HFFc6 (cell line): ENCODE measurements at places on chromosomes 13 and 19. TPM values are rescaled to one million over a fixed set of nuclear protein-coding genes. Genes with fewer than 3 reads are reported as not detected.

The ZNF90 gene
- total RNA-seq = 0.52 and 1.1 TPM in 2 replicates

The WBP4 gene
- total RNA-seq = 12.1 to 15.7 TPM (median 14.6 TPM) in 3 replicates

The POLRMT gene
- 33.0 to 44.2 TPM (median 33.8 TPM) in 3 replicates for total RNA-seq

The ZNF229 gene
- total RNA-seq = 5.3 to 8.3 TPM (median 7.1 TPM) in 3 replicates

The CYP4F8 gene
- total RNA-seq = not detected in 3 replicates

The CRX gene
- not detected in 2 replicates for total RNA-seq

The PCDH9 gene
- total RNA-seq = 2.1 to 5.9 TPM (median 5.2 TPM) in 3 replicates

The PRR36 gene
- total RNA-seq = 0.07 TPM in 1 of 3 replicates, not detected in the others

The ZNF792 gene
- total RNA-seq = 2.7 to 3.2 TPM (median 3.0 TPM) in 3 replicates

The TMEM86B gene
- total RNA-seq = 1.6 to 2.2 TPM (median 1.9 TPM) in 3 replicates

- H3K27me3 ChIP-seq = no peaks in the 10 kb centered on the region; the same call in 1 of the 2 replicates
- H3K36me3 ChIP-seq = peaks cover 11% of the 10 kb centered on the region
- peaks cover 52% of the 10 kb centered on the region for H3K4me1 ChIP-seq
- H3K27ac ChIP-seq = peak overlapping the region; percentile 52
These were observed 6.4 kb downstream of the MYO9B start for GRCh38 chr19:17081672-17082630.

- no peak for DNase-seq
- H3K27me3 ChIP-seq = peaks cover 2% of the 10 kb centered on the region; the same call in 1 of the 2 replicates
- no peak overlapping the region for H3K4me3 ChIP-seq
- H3K36me3 ChIP-seq = no peaks in the 10 kb centered on the region
- peaks cover 11% of the 10 kb centered on the region for H3K4me1 ChIP-seq
- H3K27ac ChIP-seq = no peak overlapping the region
These were observed 15.3 kb downstream of the GNA11 start for GRCh38 chr19:3109491-3109890.

DNA sequence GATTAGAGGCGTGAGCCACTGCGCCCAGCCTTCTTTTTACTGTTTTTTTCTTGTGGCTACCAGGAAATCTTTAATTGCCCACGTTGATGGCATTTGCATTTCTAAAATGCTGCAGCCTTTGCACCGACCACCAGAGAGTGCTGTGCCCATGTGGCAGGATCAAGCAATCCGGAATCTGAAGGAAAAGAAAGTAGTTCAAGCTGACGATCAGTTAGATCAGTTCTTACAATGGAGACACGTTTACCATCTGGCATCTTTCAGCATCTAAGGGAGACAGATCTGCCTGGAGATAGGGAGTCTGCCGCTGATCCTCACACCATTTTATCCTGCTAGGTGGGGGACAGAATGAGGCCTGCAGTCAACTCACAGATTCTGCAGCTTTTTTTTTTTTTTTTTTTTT is 19.9 kb downstream of the TINCR start:
- no peaks in the 10 kb centered on the region for H3K36me3 ChIP-seq
- H3K4me3 ChIP-seq = no peak overlapping the region
- H3K27ac ChIP-seq = no peak overlapping the region

GRCh38 chr13:84606616-84607015 is 724.3 kb upstream of the SLITRK1 start:
- no peak for DNase-seq
- no peaks in the 10 kb centered on the region; the same call in 1 of the 2 replicates for H3K36me3 ChIP-seq

GRCh38 chr13:20501120-20501519 is 24.5 kb downstream of the CRYL1 start:
- no peaks in the 10 kb centered on the region for H3K27me3 ChIP-seq
- peaks cover 20% of the 10 kb centered on the region; the same call in 1 of the 2 replicates for H3K36me3 ChIP-seq

DNA sequence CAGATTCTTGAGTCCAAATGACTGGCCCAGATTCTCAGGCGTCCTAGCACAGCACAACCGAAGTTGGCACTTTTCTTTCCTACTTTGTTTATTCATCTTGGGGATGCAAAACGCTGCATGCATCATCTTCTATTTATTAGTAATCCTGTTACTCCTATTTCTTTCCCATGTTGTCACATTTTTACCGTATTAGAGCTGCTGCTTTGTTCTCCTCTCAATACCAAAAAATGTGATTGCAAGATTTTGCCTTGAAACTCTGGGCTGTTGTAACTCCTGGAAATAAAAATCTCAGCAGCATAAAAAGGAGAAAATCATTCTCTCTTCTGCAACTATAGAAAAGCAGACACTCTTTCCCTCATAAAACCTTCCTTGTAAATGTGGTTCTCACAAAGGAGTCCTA is 12.9 kb upstream of the IGSF23 start:
- peaks cover 27% of the 10 kb centered on the region for H3K4me1 ChIP-seq
- no peaks in the 10 kb centered on the region for H3K36me3 ChIP-seq
- no peak overlapping the region for H3K27ac ChIP-seq
- no peak for DNase-seq
- H3K27me3 ChIP-seq = peaks cover 8% of the 10 kb centered on the region

DNA sequence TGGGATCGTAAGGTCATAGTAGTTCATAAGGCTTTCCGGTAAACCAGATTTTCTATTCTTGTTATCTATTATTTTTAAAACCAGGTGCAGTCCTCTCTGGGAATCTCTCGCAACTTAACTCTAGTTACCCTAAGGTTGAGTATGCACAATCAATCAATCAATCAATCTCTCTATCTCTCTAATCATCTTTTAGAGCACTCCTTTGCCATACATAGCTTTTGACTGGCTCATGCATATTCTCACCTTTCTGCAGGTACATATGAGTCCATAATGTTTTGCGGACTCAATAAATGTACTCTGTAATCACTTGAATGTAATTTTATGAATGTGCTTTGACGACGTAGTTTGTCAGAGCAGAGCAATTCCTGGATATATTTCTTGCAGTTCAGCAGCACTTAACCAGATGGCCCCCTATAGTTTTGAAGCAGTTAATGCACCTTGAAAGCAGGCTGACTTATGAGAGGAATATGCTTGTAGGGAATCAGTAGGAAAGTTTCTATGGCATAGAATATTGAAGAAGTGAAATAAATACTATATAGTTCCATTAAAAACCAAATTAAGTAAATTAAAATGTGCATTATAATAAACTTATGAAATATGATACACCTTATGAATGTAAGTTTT is 524.7 kb downstream of the GPC5 start:
- no peak overlapping the region for H3K4me3 ChIP-seq
- H3K27ac ChIP-seq = no peak overlapping the region
- H3K4me1 ChIP-seq = no peaks in the 10 kb centered on the region
- H3K36me3 ChIP-seq = no peaks in the 10 kb centered on the region
- DNase-seq = no peak

GRCh38 chr13:99797691-99798090 is 173.9 kb downstream of the ZIC5 start:
- no peak overlapping the region for H3K4me3 ChIP-seq
- no peaks in the 10 kb centered on the region for H3K27me3 ChIP-seq
- H3K36me3 ChIP-seq = no peaks in the 10 kb centered on the region
- H3K27ac ChIP-seq = no peak overlapping the region
- DNase-seq = no peak

- H3K4me3 ChIP-seq = no peak overlapping the region
- no peaks in the 10 kb centered on the region for H3K27me3 ChIP-seq
- peaks cover 42% of the 10 kb centered on the region for H3K4me1 ChIP-seq
- DNase-seq = no peak
- no peak overlapping the region; the same call in 1 of the 2 replicates for H3K27ac ChIP-seq
These were observed 2749.5 kb downstream of the PCDH9 start for GRCh38 chr13:64480672-64481071.

- DNase-seq = no peak
- peaks cover 42% of the 10 kb centered on the region for H3K4me1 ChIP-seq
- H3K27me3 ChIP-seq = peaks cover 17% of the 10 kb centered on the region
- H3K27ac ChIP-seq = no peak overlapping the region
- H3K4me3 ChIP-seq = no peak overlapping the region
These were observed 71.4 kb downstream of the RASA3 start for GRCh38 chr13:114061047-114061446.

DNA sequence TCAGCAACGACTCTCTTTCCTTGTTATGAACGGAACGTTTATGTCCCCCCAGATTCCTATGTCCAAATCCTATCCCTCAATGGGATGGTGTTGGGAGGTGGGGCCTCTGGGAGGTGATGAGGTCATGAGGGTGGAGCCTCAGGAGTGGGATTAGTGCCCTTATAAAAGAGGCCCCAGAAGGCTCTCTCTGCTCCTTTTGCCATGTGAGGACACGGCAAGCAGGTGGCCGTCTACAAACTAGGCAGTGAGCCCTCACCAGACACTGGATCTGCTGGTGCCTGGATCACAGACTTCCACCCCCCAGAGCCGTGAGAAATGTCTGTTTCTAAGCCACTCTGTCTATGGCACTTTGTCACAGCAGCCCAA is 53.2 kb downstream of the EPS15L1 start:
- H3K4me3 ChIP-seq = no peak overlapping the region
- H3K4me1 ChIP-seq = peaks cover 5% of the 10 kb centered on the region; the same call in 1 of the 2 replicates
- no peak overlapping the region for H3K27ac ChIP-seq
- H3K36me3 ChIP-seq = peaks cover 7% of the 10 kb centered on the region; the same call in 1 of the 2 replicates

GRCh38 chr13:40420160-40420740 is 246.2 kb downstream of the FOXO1 start:
- peaks cover 13% of the 10 kb centered on the region for H3K27me3 ChIP-seq

DNA sequence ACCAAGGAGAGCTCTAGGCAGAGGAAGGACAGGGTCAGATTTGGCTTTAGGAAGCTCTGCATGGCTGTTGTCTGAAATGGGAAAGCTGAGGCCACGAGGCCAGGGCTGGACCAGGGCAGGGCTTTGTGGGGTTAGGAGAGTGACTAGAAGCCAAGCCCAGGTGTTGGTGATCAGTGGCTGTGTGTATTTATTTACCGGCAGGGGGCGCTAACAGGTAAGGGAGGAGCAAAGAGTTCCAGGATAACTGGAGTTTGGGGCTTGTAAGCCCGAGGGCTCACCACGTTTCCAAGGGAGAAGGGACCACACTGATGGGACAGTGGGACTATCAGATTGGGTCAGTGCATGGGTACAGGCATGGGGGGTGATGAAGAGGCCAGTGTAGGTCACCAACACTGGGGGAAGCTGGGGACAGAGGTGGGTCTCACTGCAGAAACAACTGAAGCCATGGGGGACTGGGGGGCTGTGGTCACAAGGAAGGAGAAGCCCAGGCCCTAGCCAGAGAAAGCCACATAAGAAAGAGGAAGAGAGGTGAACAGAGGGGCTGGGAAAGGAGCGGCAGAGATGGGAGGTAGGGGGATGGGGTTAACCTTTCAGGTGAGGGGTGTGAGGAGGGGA is 3.9 kb downstream of the TMEM147 start:
- DNase-seq = peak; percentile 46
- H3K4me3 ChIP-seq = no peak overlapping the region
- peaks cover 6% of the 10 kb centered on the region for H3K27me3 ChIP-seq
- peaks cover 19% of the 10 kb centered on the region for H3K4me1 ChIP-seq
- H3K27ac ChIP-seq = no peak overlapping the region
- H3K36me3 ChIP-seq = peaks cover 6% of the 10 kb centered on the region; the same call in 1 of the 2 replicates

DNA sequence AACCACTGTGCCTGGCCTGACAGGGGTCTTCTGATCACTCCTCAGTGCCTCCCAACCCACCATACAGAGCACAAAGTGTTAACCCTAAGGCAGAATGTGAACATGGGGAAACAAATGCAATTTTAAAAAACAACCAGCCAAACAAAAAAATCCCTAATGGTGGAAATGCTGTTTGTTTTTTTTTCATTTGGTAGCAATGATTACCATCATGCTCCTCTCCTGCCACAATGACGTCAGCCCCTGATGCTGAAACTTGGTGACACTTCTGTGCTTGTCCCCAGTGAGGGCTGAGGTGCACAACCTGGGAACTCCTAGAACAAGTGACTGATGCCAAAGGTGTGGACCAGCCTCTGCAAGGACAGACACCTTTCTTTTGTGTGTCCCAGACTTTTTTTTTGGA is 4.0 kb upstream of the TSPAN16 start:
- no peak overlapping the region for H3K4me3 ChIP-seq
- DNase-seq = no peak
- no peaks in the 10 kb centered on the region for H3K36me3 ChIP-seq
- H3K27me3 ChIP-seq = no peaks in the 10 kb centered on the region; the same call in 1 of the 2 replicates
- H3K27ac ChIP-seq = no peak overlapping the region

GRCh38 chr13:99717959-99718674 is 216.8 kb downstream of the TM9SF2 start:
- H3K4me1 ChIP-seq = no peaks in the 10 kb centered on the region
- no peak overlapping the region for H3K27ac ChIP-seq
- DNase-seq = no peak
- peaks cover 1% of the 10 kb centered on the region for H3K27me3 ChIP-seq

DNA sequence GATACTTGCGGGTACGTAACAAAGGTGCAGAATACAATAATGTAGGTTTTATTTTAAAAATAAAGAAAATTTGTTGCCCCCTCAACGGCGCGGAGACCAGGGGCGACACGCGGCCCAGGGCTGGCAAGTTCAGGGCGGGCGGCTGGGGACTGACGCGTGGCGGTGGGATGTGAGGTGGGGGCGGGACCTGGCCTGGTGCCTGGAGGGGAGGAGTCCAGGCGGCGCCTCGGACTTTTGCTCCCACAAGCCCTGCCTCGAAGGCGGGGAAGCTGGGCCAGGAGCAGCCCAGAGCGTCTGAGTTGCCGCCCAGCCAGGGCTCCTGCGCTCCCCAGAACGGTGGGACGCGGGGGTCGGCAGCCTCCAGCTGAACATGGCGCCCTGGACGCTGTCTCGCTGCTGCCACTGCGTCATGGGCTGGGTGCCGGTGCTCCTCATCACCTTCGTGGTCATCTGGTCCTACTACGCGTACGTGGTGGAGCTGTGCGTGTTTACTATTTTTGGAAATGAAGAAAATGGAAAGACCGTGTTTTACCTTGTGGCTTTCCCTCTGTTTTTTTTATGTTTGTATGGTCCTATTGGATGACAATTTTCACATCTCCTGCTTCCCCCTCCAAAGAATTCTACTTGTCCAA is 1122.8 kb upstream of the ATXN8OS start:
- H3K4me3 ChIP-seq = no peak overlapping the region
- no peak overlapping the region for H3K27ac ChIP-seq
- no peak for DNase-seq

DNA sequence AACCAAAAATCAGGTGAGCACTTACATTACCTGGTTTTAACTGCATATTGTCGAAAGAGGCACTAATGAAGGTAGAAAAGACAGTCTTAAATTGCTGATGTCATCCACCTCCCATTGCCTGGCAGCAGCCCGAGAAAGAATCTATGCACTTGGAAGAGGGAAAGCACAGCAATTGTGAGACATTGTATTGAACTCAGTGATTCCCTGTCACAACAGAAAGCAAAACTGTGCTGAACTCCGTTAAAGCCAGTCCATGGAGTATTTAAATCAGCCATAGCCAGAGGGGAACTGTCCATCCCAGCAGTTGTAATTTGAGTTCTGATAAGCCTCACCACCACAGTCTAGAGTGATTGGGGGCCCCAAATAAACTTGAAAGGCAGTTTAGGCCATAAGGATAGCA is 466.6 kb upstream of the PCDH9 start:
- no peaks in the 10 kb centered on the region for H3K4me1 ChIP-seq
- H3K27me3 ChIP-seq = no peaks in the 10 kb centered on the region; the same call in 1 of the 2 replicates
- H3K27ac ChIP-seq = no peak overlapping the region
- DNase-seq = no peak

GRCh38 chr13:78193846-78194245 is 275.2 kb upstream of the EDNRB start:
- H3K4me1 ChIP-seq = peaks cover 86% of the 10 kb centered on the region
- H3K27ac ChIP-seq = peak overlapping the region; percentile 58
- H3K27me3 ChIP-seq = no peaks in the 10 kb centered on the region
- DNase-seq = no peak
- no peak overlapping the region for H3K4me3 ChIP-seq
- H3K36me3 ChIP-seq = no peaks in the 10 kb centered on the region

GRCh38 chr19:17097593-17098126 is 22.1 kb downstream of the MYO9B start:
- H3K4me3 ChIP-seq = peak overlapping the region; percentile 3; the same call in 1 of the 2 replicates
- no peaks in the 10 kb centered on the region; the same call in 1 of the 2 replicates for H3K27me3 ChIP-seq
- H3K4me1 ChIP-seq = peaks cover 29% of the 10 kb centered on the region
- H3K27ac ChIP-seq = peak overlapping the region; percentile 80
- peaks cover 39% of the 10 kb centered on the region for H3K36me3 ChIP-seq

- H3K27me3 ChIP-seq = no peaks in the 10 kb centered on the region
- H3K4me1 ChIP-seq = peaks cover 20% of the 10 kb centered on the region
- no peak overlapping the region for H3K27ac ChIP-seq
- H3K36me3 ChIP-seq = no peaks in the 10 kb centered on the region; the same call in 1 of the 2 replicates
- H3K4me3 ChIP-seq = no peak overlapping the region
These were observed 885.2 kb downstream of the PCDH9 start for GRCh38 chr13:66344805-66345517.
